ENCODE measurements at places on chromosomes 5 and 9.

- DNase-seq, result peak; percentile 88
Observed at GRCh38 chr9:134707031-134707680, 65.6 kb downstream of the COL5A1 start.

DNA sequence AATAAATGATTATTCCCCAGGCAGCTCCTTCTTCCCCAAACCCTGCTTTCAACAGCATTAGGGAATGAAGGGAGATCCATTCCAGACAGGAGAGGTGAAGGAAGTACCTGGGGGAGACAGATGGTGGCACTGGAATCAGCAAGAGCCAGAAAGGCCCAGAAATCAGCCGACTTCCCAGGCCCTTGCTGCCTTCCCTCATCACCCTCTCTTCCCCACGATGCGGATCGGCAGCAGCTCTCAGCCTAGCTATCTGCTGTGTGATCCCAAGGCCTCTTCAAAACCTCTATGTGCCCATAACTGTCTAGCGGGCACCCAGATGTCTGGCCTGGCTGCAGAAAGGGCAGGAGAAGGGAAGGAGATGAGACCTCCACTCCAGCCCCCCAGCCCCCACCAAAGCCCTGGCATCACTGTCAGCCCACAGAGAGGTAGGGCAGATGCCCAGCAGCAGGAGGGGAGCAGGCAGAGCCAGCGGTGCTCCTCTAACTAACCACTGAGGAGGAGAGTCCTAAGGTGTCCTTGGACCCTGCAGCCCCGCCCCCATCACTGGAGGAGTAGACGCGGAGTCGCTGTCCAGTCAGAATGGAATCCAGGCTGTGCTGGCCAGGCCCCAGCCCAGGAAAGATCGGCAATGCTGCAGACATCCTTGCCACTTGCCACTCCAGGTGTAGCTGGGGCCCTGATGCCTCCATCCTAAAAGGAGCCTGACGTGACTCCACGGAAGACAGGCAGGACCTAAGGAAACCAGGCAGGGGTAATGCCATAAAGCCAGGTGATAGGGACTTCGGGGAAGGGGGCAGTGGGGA lies 12.7 kb downstream of the CNTFR start:
- no peak for DNase-seq

DNA sequence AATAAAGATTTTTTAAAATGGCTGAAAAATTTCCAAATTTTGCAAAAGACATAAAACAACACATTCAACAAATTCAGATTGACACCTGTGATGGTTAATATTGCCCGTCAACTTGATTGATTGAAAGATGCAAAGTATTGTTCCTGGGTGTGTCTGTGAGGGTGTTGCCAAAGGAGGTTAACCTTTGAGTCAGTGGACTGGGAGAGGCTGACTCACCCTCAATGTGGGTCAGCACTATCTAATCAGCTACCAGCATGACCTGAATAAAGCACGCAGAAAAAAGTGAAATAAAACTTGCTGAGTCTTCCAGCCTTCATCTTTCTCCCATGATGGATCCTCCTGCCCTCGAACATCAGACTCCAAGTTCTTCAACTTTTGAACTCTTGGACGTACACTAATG lies 868.0 kb upstream of the CTNND2 start:
- no peak for DNase-seq

DNA sequence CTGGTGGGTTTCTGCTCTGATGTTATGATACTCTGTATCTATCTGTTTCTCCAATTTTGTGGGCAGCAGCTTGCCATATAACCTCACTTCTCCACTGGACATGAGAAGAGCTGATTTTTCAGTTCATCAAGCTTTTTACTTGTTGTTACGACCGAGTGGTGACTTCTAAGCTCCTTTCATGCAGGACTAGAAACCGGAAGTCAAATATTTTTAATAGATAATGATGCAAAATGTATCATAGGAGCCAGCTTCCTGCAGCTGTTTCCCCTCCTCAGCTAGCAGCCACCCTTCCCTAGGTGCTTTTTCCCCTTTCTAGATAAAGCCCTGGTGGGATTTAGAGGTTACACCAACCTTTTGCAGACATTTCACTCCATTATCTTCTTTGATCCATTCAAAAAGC lies 17.0 kb upstream of the ADAM19 start:
- DNase-seq, result no peak

GRCh38 chr9:120770931-120771330 lies 22.3 kb downstream of the FBXW2 start:
- DNase-seq, result no peak

GRCh38 chr9:80883826-80884579 lies 805.3 kb downstream of the TLE1 start:
- DNase-seq, result no peak

- no peak for DNase-seq
Observed at GRCh38 chr9:81531511-81531910, 157.8 kb downstream of the TLE1 start.

GRCh38 chr5:82676661-82677060 lies 398.5 kb upstream of the RPS23 start:
- no peak for DNase-seq

GRCh38 chr5:98664736-98665135 lies 108.7 kb upstream of the RGMB start:
- DNase-seq, result no peak

GRCh38 chr9:88590558-88591146 lies 55.7 kb downstream of the NXNL2 start:
- no peak for DNase-seq

- no peak for DNase-seq
Observed at GRCh38 chr5:75993183-75993582, 90.0 kb upstream of the SV2C start.

- DNase-seq, result peak; percentile 1
Observed at GRCh38 chr5:172098883-172099282, 89.1 kb downstream of the STK10 start.

GRCh38 chr5:133846478-133847226 lies 121.8 kb downstream of the C5orf15 start:
- DNase-seq, result no peak

- no peak for DNase-seq
Observed at GRCh38 chr5:89989776-89990175, 419.8 kb downstream of the CETN3 start.

DNA sequence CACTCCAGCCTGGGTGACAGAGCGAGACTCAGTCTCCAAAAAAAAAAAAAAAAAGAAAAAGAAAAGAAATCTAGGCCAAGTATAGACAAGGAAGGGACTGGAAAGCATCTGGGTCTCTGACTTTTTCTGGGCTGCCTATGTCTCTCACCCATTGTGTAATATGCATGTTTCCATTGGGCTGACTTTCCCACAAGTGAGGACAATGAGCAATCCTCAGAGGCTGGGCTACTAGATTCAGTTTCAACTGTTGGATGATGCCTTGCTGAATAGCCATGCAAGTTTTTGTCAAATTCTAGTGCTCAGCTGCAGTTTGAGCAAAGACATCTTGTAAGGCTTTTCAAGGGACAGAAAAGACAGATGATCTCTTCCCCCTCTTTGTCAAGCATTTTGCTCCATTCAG lies 82.1 kb downstream of the PHAX start:
- DNase-seq, result no peak

GRCh38 chr5:32172923-32173266 lies 1.2 kb downstream of the GOLPH3 start:
- no peak for DNase-seq

DNA sequence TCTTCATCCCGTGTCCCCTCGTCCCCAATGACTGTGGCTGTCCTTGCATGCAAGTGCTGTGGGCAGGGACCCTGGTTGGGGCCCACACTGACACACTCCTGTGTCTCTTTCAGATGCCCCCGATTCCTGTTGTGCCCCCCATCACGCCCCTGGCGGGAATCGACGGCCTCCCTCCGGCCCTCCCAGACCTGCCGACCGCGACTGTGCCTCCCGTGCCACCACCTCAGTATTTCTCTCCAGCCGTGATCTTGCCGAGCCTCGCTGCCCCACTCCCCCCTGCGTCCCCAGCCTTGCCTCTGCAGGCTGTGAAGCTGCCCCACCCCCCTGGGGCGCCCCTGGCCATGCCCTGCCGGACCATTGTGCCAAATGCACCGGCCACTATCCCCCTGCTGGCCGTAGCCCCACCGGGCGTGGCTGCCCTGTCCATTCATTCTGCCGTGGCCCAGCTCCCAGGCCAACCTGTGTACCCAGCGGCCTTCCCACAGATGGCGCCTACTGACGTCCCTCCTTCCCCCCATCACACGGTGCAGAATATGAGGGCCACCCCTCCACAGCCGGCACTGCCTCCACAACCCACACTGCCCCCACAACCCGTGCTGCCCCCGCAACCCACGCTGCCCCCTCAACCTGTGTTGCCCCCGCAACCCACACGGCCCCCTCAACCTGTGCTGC lies 75.0 kb downstream of the WNK2 start:
- DNase-seq, result no peak

- DNase-seq, result no peak
Observed at GRCh38 chr5:6473284-6473683, 24.6 kb downstream of the UBE2QL1 start.

GRCh38 chr5:67617051-67617450 lies 420.5 kb upstream of the CD180 start:
- DNase-seq, result no peak

GRCh38 chr5:39570403-39571027 lies 145.7 kb upstream of the DAB2 start:
- no peak for DNase-seq

DNA sequence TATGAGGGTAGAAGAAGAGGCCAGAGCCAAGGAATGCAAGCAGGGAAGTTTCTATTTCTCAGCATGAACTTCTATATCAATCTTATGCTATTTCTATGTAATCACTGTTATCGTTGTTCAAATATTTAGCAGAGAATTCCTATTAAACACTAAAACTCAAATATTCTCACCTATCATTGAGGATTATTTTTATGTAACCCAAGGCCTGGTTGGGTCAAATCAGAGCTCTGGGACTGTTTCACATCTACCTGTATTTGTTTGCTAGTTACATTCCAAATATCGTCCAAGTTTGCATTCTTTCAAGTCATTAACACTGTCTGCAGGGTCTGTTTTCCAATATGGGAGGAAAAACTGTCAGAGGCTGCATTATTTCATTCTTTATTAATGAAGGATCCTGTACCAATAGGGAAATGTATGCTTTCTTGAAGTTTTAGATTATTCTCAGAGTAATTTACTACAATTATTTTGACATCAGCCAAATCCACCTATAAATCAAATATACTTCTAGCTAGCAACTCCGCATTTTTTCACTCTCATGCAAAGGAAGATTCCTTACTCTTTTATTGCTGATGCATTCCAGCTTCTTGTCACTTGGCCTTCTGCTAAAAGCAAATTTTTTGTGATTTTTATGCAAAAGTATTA lies 52.2 kb downstream of the LURAP1L start:
- DNase-seq, result no peak

GRCh38 chr5:98349251-98349989 lies 424.0 kb upstream of the RGMB start:
- no peak for DNase-seq

GRCh38 chr5:155759984-155760383 lies 567.0 kb upstream of the SGCD start:
- DNase-seq, result no peak

- DNase-seq, result no peak
Observed at GRCh38 chr9:92965759-92966517, 18.6 kb downstream of the FGD3 start.

GRCh38 chr5:82339792-82340191 lies 61.6 kb upstream of the RPS23 start:
- DNase-seq, result no peak

- no peak for DNase-seq
Observed at GRCh38 chr5:77396017-77396416, 96.1 kb downstream of the WDR41 start.

- DNase-seq, result no peak
Observed at GRCh38 chr9:2634153-2634552, 12.6 kb downstream of the VLDLR start.

GRCh38 chr5:176531902-176532493 lies 5.2 kb downstream of the RNF44 start:
- no peak for DNase-seq

DNA sequence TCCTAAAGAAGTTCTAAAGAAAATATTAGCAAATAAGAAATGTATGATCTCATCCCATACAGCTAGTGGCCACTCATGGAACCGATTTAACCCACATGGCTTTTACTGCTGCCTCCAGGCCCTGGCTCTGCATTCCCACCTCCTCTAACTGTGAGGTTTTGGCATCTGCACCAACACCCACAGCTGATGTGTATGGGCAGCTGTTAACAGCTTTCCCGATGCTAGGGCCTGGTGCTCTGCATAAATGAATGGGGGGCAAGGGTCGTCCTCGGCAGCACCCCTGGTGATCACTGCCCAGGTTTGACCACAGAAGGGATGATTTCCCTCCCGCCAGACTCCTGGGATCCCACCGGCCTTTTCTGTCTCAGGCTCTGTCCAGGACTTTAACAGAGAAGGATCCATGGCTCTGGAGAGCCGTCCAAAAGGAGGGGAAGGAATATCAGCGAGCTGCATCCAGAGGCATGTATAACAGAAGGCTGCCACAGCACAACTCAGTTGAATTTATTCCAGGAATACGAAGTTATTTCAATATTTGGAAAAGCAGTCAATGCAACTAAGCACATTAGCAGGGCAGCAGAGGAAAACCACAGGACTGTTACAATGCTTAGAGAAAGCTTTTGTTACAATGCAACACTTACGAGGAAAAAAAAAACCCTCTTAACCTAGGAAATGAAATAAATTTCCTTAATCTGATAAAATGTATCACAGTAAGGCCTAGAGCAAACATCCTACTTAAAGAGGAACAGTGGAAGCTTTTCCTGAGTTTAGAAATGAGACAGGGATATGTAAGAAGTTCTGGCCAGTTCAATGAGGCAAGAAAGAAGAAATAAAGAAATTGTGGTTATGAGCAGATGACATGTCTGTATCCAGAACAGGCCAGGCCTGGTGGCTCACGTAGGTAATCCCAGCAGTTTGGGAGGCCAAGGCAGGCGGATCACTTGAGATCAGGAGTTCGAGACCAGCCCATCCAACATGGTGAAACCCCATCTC lies 63.1 kb downstream of the NACC2 start:
- DNase-seq, result no peak

- DNase-seq, result no peak
Observed at GRCh38 chr5:82985763-82986162, 91.4 kb downstream of the TMEM167A start.

DNA sequence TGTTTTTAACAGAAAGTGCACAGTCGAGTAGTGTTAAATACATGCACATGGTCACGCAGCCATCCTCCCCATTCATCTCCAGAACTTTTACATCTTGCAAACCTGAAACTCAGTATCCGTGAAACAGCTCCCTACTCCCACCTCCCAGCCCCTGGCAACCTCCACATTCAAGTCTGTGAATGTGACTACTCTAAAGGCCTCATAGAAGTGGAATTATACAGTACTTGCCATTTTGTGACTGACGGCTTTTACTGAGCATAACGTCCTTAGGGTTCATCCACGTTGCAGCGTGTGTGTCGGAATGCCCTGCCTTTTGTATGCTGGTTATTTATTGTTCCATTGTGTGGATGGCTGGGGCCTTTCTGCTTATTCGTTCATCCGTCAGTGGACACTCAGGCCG lies 35.8 kb downstream of the USP20 start:
- no peak for DNase-seq

DNA sequence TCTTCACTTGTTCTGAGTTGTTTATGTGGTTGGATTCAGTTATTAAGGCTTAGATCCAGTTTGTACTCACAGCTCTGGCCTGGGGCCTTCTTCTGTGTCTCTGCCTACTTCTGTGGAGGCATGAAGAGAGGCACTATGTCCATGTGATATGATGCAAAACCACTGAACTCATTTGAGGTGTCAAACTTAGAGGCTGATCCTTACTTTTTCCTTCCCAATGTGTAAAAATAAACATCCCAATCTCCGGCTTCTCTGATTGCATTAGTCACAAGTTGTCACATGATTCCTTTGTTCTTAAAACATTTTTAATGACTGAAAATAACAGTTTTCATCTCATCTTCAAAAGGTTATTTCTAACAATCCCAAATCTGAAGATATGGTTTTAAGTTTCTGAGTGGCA lies 276.0 kb upstream of the RGMB start:
- no peak for DNase-seq

- DNase-seq, result no peak
Observed at GRCh38 chr9:134539586-134540194, 101.9 kb upstream of the COL5A1 start.

Data from left ventricle myocardium inferior (tissue), 1 donor.